C1 segment of cervical spinal cord (tissue), 14 donors: ENCODE measurements at places on chromosomes 3 and 15.

DNA sequence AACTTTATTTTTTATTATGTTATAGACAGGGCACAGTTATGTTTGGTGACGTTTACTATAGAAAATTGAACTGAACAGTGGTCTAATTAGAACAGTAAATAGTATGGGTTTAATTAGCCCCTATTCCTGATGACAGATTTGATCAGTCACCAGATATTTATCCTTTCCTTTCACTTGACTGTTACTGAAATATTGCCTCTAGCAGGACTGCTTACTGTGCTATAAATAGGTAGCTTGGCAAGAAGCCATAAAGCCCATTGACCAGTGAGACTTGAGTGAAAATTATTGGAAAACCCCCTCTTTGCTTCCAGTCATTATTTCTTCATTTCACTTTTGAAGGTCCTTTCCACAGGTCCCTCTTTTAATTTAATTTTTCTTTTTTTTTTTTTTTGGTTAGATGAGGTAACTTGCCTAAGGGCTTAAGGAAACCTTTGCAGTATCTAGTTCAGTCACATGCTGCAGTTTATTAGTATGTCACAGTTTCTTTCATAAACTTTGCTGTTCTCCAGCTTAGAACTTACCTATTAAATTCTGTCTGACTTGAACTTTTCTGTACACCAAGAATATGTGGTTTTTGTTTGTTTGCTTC lies 115.6 kb downstream of the ADAMTSL3 start:
- DNase-seq: no peak

DNA sequence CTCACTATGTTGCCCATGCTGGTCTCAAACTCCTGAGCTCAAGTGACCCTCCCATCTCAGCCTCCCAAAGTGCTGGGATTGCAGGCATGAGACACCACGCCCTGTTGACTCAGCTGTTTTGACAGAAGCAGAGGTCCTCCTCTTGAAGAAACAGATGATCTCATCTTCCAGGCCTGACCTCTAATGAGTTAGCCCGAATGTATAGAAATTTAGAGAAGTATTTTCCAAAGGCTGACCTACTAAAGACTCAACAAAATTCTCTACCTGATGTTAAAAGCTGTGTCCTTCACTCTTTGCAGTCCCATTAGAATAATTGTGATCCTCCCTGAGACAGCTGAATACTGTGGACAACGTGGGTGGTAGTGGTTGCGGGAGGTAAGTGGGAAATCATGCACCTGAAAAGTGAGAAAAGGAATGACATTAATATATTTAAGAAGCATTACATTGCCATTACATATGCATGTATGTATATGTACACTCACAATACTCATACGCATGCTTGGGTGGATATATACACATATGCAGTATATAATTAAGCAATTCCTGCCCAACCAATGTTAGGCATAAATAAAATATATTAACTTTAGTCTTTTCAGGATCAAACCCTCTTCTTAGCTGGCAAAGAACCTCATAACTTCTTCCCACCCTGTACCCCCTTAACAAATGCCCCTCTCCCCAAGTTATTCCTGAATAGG lies 204.6 kb upstream of the NR2F2 start:
- DNase-seq: no peak

DNA sequence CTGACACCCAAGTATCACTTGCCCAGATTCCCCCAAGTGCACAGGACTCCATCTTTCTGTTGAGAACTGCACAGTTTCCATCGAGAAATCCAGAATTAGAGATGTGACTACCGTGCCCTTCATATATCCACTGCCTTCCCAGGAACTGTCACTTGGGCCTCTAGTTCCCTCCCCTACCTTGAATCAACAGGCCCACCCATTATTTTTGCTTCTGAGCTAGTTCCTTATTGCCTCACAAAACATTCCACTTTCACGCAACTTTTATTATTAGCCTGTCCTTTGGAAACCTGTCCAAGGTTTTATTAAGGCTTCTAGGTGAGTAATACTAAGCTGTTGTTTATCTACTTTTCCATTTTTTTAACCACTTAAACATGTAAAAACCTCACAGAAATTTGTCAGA lies 17.1 kb upstream of the SLC30A4 start:
- DNase-seq: no peak

DNA sequence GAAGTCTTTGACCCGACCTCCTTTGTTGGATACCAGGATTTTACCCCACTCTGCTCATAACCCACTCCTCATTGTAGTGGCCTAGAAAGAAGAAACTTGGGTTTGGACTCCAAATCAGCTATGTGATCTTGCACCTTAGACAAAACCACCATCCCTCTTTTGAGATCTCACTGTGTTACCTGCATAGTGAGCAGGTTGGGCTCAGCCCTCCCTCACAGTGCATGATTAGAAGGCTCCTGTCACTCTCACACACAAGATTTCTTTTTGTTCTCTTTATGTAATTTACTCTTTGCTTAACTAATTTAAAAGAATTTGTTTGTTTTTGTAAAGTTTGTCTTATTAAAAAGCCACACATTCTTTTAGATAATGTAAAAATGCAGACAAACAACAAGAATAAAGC lies 587.8 kb downstream of the MECOM start:
- no peak for DNase-seq

DNA sequence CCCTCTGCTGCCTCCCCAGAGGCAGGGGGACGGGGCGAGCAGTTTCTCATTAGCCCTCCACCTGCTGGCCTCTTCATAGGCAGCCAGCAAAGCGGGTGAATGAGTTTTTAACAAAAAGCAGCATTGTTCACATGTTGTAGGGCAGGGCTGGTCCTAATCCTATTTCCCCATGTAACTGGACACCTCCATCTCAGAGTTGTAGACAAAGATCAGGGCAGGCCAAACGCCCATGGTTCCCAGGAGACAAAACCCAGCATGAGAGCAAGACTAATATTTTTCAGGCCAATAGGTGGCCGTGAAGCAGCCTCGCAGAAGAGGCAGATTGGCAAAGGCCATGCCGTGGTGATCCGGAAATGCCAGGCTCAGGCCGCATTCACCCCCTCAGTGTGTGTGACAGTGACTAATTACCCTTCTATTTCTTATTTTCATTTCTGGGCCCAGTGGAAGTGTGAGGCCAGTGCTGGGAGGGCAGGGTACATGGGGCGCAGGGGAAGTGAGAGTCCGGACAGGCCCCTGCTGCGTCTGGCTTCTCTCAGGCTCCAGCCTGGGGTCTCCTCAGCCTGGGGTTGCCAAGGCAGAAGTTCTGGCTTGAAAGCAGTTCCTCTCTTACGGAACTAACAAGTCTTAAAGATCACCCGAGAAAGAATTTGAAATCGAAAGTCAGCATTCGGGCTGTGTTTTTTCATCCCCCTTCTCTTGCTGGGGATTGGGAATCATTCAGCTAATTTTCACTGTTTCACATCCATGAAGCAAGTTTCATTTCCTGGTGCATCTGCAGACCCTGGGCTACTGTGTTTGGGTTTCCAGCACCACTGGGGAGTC lies 64.8 kb downstream of the BOC start:
- DNase-seq: peak; percentile 31

GRCh38 chr3:13197795-13198194 lies 124.6 kb upstream of the IQSEC1 start:
- DNase-seq: no peak

- DNase-seq: no peak
Observed at GRCh38 chr15:47767035-47767434, 49.7 kb downstream of the SEMA6D start.

- no peak for DNase-seq
Observed at GRCh38 chr15:55869660-55870059, 123.8 kb downstream of the NEDD4 start.

GRCh38 chr3:15038306-15038705 lies 26.8 kb downstream of the MRPS25 start:
- DNase-seq: no peak

DNA sequence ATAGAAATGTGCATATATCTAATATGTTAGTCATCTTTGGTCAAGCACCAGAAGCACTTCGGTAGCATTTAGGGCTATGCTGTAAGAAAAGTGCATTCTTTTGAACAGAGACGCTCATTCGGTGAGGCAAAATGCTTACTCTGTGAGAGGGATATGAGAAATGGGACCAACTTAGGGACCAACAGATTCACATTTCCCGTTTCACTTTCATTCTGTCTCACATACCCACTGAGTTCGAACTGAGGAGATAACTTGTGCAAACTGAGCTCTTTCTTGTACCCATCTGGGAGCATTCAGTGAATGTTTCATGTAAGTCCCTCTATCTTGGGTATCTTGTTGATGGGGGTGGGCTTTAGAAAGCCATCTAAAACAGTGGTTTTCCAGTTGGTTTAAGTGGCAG lies 135.3 kb downstream of the FEZF2 start:
- no peak for DNase-seq

GRCh38 chr15:78110096-78110495 lies 17.7 kb downstream of the SH2D7 start:
- no peak for DNase-seq

- no peak for DNase-seq
Observed at GRCh38 chr3:30691944-30692343, 85.5 kb downstream of the TGFBR2 start.

GRCh38 chr15:76208084-76208785 lies 103.0 kb downstream of the ETFA start:
- DNase-seq: no peak

- DNase-seq: no peak
Observed at GRCh38 chr15:45132844-45133560, 3.2 kb downstream of the DUOX1 start.
